ENCODE measurements at places on chromosomes 7 and 10. TPM values are rescaled to one million over a fixed set of nuclear protein-coding genes. Genes with fewer than 3 reads are reported as not detected.
A peak's percentile ranks its signal among the peaks of the same experiment; 100 is the strongest.

DNA sequence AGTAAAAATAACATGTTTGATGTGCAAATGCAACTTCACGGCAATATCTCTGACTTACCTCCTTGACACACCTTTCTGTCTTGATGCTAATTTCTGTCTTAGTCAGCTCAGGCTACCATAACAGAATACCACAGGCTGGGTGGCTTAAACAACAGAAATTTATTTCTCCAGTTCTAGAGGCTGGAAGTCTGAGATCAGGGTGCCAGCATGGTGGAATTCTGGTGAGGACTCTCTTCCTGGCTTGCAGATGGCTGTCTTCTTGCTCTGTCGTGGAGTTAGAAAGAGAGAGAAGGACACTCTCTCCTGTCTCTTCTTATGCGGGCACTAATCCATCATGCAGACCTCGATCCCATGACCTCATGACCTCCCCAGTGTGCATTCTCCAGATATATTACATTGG is 134.9 kb downstream of the VTI1A start:
- no peak for DNase-seq

GRCh38 chr7:158017111-158018097 is 570.2 kb downstream of the PTPRN2 start:
- peak; percentile 43 for DNase-seq

DNA sequence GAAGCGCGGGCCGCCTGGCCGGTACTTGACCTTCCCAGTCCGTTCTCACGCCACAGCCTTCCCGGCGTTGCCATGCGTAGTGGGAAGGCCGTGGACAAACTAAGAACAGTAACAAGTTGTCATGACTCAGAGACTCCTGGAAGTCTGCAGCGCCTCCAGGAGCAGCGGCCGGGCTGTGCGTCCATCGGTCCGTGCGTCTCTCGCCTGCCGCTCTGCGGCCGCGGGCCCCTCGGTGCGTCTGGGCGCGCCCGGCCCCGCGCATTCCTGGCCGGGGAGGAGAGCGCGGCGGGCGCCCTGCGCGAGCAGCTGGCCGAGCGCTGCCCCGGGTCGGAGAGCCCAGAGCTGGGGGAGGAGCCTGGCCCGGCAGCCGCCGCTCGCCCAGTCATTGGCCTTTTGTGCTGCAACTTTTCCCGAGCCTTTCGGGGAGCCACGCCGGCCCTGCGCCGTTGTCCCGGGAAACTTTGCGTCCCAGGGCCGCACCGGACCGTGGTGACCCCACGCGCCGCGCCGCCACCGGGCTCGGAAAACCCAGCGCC is 123.7 kb downstream of the TACC2 start:
- DNase-seq, result peak; percentile 58

DNA sequence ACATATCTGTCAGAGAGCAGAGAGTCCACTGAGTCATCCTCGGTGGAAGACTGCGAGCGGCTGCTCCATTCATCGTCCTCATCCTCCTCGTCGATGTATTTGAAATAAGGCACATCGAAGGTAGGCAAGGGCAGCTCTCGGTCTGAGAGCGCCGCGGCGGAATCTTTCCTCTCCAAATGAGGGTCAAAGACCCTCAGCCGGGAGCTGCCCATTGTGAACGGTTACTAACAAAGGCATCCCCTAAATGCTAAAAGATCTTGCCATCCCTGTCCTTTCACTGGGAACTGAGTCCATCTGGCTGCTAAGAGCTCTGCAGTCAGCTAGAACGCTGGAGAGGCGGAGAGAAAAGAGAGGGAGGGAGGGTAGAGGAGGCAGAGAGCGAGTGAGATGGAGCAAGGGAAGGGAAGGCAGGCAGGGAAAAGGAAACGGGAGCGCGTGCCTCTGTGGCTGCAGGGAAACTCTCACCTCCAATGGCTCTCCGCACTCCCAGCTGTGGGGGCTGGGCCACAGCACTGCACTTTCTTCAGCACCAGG is 163.4 kb downstream of the RAPGEF5 start:
- DNase-seq, result no peak

ECHS1 gene
- total RNA-seq, result 108 TPM

ZPBP gene
- not detected for total RNA-seq

GRCh38 chr10:60757420-60757895 is 20.8 kb upstream of the CDK1 start:
- DNase-seq, result no peak

DNA sequence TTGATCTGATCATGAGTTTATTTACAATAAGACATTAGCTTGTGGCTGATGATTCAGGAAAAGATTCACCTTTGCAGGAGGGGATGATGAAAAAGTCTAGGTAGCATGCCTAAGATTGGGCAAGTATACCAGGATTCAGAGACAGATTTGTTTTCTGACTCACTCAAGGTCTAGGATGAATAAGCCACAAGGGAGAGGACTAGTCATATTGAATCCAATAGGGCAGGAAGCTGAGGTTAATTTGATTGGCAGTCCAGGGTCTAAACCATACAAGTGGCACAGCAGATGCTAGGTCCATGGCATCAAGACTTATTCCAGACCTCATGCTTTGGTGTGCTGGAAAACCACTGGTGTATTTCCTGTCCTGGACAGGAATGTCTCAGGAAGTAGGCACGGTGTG is 1133.4 kb downstream of the XPNPEP1 start:
- DNase-seq, result no peak

PDGFA gene
- total RNA-seq, result 38.0 TPM

- DNase-seq, result no peak
Observed at GRCh38 chr10:128147064-128147463, 20.8 kb upstream of the MKI67 start.

GRCh38 chr7:93337052-93337451 is 104.9 kb downstream of the VPS50 start:
- no peak for DNase-seq

AP1S1 gene
- total RNA-seq, result 56.1 TPM

DNA sequence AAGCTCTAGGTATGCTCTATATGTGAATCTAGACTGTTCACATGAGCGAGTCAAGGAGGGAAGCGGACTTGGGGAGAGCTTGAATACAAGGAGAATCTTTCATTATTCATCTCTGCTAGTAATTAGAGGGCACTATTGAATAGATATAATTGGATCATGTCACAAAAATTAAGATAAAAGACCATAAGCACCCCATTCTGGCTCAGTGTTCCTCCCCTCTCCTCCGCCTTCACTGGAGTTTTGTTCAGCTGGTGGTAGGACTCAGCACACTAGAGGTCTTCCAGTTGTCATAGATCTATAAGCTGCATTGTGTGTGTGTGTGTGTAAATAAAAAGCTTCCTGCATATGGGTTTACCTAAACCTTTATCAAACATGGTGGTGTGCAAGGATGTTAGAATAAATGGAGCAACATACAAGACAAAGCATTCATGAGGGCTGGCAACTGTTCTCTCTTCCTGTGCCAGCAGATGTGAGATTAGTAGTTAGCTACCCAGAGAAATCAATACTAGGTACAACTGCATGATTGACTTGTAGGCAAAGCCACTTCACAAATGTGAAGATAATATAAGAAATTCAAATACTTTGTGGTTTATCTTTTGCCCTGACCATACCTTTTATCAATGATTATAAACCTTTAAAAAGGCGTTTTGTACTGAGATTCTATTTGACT is 142.6 kb downstream of the CREB5 start:
- no peak for DNase-seq

DNA sequence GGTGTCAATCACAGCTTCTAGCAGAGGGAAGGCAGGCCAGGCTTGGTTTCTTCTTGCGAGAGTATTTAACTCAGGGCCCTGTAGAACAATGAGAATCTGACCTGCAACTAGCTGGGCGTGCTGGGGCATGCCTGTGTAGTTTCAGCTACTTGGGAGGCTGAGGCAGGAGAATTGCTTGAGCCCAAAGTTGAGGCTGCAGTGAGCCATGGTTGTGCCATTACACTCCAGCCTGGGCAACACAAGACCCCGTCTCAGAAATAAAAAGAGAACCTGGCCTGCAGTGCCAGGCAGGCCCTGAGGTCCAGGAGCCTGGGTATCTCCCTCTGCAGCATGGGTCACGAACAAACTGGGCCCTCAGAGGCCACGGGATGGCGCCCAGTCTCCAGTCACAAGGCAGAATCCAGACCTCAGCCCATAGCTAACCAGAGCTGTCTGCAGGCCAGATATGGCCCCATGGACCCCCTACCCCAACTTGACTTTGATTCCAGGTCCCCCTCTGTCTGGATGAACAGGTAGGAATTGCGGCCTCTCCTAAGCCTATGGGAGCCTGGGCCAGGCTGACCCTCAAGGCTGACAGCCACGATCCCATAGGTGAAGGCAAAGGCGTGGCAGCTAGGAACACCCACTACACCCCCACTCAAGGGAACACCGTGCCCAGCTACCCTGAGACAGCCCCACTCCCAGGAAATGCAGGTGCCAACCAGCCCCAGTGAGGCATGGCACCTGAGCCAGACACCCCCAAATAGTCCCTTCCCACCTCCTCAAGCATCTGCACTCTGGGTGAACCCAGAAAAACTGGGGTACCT is 102.7 kb upstream of the TNRC18 start:
- DNase-seq, result peak; percentile 76

CRHR2 gene
- 0.19 TPM for total RNA-seq

GRCh38 chr7:143914938-143915652 is 13.1 kb upstream of the TCAF1 start:
- no peak for DNase-seq

- peak; percentile 38 for DNase-seq
Observed at GRCh38 chr7:128902761-128903585, 7.5 kb downstream of the KCP start.

GRCh38 chr7:70325509-70326101 is 727.3 kb downstream of the AUTS2 start:
- DNase-seq, result no peak

DNA sequence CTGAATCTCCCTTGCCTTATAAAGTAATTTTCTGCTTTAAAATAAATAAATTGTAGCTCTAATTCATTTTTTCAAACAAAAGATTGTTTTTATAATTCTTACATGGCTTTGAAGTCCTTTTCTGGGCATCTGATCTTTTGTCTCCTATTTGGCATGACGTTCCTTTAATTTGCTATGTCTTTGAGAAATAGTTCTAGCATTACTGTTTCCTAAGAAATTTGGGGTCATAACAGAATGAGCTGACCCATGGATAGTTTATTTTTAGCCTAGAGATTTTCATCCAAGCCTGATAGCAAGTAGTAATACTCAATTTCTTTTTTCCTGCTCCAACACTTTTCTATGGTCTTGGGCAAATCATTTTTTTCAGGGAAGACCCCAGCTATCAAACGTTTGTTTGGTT is 31.4 kb downstream of the CCDC71L start:
- no peak for DNase-seq

ATP6V0A4 gene
- 0.78 TPM for total RNA-seq

- DNase-seq, result no peak
Observed at GRCh38 chr7:87204933-87205332, 14.6 kb downstream of the TMEM243 start.

GRCh38 chr10:95628786-95629185 is 27.7 kb downstream of the ALDH18A1 start:
- no peak for DNase-seq

DNA sequence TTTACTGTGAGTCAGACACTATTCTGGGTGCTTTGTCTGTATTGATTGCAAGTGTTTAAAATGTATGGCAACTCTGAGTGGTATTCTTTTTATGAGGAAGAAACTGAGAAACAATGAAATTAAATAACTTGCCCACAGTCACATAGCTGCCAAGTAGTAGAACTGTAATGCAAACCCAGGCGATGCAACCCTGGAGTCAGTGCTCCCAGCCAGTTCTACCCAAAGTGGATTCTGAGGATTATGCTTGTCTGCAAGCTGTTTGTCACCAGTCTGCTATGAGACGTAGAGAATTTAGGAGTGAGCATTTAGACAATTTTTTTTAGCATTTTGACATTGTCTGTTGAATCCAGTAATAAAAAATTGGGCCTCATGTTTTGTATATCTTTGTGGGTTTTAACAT is 306.0 kb upstream of the LRGUK start:
- DNase-seq, result no peak

HOXA9 gene
- not detected for total RNA-seq

VWDE gene
- 18.9 TPM for total RNA-seq

NACAD gene
- 6.4 TPM for total RNA-seq

GRCh38 chr10:43372765-43373361 is 1.4 kb downstream of the FXYD4 start:
- DNase-seq, result no peak

FFAR4 gene
- total RNA-seq, result not detected

GRCh38 chr10:85861513-85862197 is 504.9 kb downstream of the GRID1 start:
- DNase-seq, result no peak

DNA sequence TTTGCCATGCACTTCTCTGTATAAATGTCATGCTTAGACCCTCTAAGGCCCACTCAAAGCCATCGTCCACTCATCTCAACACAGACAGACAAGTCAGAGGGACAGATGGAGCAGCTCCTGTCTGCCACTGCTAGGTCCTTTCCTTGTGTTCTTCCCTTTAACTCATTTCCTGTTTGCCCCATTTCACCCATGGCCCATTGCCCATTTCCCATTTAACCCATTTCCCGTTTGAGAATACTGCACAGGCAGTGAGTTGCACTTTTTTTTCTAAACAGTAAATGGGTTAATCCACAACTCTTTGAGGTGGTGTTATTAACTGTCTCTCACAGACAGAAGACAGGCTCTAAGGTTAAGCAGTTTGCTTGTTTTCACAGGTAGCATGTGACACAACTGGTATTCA is 179.3 kb downstream of the NPSR1 start:
- no peak for DNase-seq

DNA sequence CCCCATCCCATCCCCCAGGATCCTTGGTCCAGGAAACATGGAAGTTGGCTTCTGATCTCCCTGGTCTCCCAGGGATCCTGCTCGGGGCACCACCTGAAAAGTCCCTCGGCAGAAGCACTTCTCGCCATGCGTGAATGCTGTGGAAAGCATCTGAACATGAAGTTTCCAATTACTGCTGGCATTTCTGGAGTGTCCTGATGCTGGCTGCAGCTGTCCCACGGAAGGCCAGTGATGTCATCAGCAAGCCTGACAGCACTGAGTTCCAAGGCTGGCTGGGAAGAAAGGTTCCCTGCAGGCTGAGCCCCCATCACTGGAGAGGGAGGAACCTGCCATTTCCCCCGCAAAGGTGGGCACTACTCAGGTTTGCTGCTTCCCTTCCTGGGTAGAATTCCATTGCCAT is 71.4 kb downstream of the KCNMA1 start:
- DNase-seq, result no peak

- DNase-seq, result no peak
Observed at GRCh38 chr10:61609701-61610100, 53.0 kb upstream of the CABCOCO1 start.

- no peak for DNase-seq
Observed at GRCh38 chr10:62814756-62815380, 1.3 kb downstream of the EGR2 start.

ADCYAP1R1 gene
- total RNA-seq, result 14.6 TPM

DNA sequence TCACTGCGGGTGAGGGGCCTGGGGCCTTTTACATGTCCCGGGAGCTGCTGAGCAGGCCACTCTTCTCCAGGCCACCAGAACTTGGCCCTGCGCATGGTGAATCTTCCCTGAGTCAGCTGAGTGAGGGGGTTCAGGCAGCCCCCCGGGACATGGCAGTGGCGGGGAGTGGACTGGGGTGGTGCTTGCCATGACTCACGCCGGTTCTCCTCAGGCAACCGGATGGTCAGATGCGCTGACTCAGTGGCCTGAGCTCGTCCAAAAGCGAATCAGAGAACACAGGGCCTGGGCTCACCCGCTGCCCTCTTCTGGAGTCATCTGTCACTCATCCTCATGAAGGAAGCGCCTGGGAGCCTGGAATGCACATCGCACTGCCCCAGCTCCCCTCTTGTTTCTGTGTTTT is 33.5 kb downstream of the HTRA1 start:
- DNase-seq, result no peak

ADIRF gene
- not detected for total RNA-seq
